ENCODE measurements at places on chromosomes 7 and 10.

DNA sequence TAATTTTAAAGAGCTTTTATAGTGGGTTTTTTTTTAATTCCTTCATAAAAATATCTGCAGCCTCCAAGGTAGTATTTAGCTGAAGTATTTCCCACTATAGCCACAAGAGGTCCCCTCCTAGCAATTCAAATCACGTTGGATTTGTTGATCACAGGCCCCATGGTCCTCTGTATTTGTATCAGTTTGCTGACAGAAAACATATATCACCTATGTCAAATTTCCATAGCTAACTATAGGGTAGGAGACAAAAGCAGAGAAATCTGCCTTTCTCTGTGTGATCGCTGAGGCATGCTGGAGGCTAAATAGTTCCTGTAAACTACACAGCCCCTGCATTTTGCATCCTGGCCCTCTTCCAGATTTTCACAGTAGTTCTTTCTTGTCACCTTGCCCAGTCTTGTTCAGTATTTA is 1.7 kb upstream of the CTNNA3 start:
- no peak for DNase-seq

- DNase-seq = no peak
Observed at GRCh38 chr7:85062651-85063050, 124.2 kb downstream of the SEMA3D start.

GRCh38 chr7:128206747-128207500 is 34.2 kb upstream of the LEP start:
- DNase-seq = no peak

DNA sequence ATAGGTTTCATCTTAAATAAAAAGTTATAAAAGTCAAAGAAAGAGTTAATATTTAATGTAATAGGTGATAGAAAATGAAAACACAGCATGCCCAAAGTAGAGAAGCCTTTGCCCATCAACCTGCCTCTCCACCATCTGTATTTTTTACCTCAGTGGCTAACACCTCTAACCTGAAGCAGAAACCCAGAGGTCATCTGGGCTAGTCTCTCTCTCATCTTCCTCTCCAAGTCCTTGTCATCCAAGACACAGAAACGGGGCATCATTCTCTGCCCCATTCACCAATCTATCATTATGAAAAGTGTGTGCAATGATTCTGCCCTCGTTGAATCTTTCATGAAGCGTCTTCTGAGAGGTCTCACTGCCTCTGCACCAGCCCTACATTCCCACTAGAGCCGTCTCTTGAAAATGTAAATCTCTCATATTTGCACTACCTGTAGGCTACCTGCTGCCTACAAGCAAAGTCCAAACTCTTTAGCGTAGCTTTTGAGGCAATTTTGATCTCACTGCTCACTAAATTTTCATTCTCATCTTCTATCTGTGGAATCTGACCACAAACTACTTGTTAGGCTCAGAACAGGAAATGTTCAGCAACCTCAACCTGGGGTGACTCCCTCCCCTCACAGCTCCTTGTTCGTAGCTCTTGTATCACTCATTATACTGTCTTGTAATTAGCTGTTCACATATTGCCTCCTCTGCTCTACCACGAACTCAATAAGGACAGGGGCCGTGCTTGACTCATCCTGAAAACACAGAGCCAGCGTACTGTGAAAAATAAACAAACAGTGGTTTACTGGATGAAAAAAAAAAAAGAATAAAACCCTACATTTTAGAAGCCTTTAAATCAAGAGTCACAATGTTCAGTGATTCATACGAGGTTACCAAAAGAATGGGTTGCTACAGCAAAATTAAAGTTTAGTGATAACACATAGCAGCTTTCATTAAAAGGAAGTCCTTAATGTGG is 83.1 kb downstream of the CTNNA3 start:
- DNase-seq = peak; percentile 34

DNA sequence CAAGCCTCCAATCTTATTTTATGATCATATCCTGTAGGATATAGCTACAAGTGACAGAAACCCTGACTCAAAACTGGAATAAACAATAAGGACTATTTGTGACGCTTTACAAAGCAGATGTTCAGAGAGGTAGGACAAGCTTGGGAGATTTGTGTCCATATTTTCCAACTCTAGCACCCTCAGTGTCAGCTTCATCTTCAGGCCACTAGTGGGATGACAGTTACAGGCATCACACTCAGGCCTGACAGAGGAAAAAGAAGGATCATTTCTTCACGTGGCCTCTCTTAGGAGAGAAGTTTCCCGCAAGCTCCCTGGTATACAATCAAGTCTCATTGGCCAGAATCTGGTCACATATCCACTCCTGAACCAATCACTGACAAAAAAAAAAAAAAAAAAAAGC is 74.4 kb downstream of the PPP1R3C start:
- DNase-seq = no peak

GRCh38 chr7:18212308-18212707 is 184.7 kb upstream of the PRPS1L1 start:
- no peak for DNase-seq

DNA sequence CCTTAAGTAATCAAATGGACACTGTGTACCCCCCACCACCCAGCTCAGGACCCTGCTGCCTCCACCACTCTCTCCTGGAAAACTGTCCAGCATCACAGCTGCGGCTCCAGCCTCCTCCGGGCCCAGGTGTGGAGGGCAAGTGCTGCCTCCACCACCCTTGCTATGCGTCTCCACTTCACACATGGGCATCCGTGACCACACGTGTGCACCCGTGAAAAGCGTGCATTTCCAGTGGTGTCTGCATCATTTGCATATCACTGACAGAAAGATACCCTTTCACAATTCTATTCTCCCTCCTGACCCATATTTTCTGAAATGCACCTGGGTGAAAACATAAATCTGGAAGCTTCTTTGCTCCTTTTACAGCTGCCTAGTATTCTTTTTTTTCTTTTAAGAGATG is 89.7 kb upstream of the PDGFA start:
- DNase-seq = no peak

DNA sequence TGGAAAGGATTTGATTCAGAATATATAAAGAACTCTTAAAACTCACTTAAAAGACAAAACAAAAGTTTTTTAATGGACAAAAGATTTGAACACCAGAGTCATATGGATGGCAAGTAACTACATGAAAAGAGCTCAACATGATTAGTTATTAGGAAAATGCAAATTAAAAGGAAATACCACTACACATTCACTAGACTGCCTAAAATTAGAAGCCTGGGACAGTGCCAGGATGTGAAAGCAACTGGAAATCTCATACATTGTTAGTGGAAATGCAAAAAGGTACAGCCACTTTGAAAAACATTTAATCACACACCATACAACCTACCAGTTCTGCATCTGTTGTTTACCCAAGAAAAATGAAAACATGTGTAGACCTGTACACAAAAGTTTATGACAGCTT is 48.8 kb downstream of the RALA start:
- DNase-seq = no peak

- no peak for DNase-seq
Observed at GRCh38 chr7:94871132-94871531, 36.3 kb upstream of the PPP1R9A start.

DNA sequence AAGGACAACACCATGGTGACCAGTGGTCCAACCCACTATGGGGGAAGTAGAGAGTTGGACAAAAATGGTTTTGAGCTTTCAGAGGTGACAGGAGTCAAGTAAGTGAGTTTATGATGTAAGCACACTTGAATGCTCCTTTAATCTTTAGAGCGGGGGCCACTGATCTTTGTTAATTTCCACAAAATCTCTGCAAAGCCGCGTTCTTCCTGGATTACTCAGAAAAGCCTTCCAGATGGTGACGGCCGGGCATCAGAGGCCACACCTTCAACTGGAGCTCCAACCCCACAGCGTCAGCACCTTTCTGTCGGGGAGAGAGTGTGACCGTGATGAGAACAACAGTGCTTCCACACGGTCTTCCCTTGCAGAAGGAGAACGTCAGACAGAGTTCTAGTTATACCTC is 35.2 kb upstream of the KLF6 start:
- no peak for DNase-seq

All from activated naive CD8-positive, alpha-beta T cell treated with anti-CD3 and anti-CD28 coated beads, Interleukin-2, amount 10 ng/mL, durations not matched to agents 7 days and 5 days (primary cell).